ENCODE measurements at places on chromosomes 1 and 21.

GRCh38 chr21:10273196-10273595, 248.2 kb upstream of the TPTE start:
- peak; percentile 0 for DNase-seq

DNA sequence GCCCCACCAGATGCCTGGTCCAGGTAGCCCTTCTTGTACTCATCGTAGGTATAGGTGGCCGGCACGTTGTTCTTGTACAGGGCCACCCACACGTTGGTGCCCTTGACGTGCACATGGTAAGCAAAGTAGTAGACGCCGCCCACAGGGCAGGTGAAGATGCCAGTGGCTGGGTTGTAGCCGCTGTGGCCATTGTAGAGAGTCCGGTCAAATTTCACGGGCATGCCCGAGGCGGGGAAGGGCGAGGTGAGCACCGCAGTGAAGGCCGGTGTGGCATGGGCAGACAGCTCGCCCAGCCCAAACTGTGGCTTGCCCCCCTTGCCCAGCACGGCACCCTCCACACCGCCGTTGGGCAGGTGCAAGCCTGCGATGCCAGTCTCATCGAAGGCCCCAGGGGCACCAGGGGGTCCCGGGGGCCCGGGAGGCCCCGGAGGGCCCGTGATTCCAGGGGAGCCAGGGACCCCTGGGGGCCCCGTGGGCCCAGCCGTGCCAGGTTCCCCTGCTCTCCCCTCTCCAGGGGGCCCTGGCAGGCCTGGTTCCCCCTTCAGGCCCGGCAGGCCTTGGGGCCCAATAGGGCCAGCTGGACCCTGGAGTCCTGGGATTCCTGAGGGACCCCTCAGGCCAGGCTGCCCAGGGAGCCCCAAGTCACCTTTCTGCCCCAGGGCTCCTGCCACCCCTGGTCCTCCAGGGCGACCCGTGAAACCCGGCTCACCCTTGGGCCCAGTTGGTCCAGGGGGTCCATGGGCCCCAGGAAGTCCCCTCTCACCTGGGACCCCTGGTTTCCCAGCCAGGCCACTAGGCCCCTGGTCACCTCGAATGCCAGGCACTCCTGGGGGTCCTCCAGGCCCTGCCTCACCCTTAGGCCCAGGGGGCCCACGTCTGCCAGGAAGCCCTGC, 9.2 kb downstream of the ADPRS start:
- DNase-seq, result no peak

GRCh38 chr1:154353460-154353904, 28.2 kb downstream of the ATP8B2 start:
- peak; percentile 77 for DNase-seq

DNA sequence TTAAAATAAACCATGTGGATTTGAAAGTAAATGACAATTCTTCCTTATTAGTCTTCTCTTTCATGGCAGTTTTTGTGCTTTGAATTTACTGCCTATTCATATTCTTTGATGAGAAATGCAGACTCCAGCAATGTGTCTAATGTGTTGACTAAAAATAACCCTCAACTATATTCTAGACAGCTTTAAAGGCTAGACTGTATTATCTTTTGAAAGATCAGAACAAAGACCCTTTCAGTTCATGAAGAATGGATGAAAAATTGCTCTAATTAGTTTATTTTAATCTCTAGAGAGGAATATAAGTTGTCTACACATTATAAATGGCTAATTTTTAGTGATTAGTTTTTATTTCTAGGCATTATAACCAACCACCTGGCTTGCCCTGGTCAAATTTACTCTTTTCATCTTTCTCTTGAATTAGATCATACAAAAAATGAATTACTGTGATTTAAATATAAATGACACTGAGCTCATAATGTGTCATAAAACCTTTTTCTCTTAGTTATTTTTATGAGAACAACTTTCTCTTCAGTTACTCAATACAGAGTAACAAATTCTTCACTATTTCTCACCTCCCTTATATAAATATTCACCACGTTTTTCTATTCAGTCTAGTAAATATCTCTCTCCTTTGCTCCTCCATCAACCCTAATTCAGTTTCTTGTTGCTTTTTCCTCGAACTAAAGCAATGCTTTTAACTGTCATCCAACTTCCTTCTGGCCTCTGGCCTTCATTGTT, 428.5 kb upstream of the TMPRSS15 start:
- no peak for DNase-seq

DNA sequence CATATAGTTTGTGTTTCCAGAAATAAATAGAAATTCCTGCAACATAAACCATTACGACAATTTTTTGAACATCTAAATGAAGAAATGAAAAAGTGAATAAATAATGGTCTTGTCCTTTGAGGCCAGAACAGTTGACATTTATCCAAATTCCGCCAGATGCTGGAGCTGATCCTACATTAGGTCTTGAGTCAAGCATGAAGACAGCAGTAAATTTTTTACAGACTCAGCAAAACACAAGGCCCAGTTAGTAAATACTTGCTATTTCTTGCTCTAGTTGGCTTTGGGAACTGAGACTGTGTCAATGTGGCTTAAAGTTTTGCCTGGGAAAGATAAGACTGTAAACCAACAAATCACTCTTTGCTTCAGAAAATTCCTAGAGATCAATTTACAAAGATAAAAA, 540.1 kb upstream of the RGS18 start:
- DNase-seq, result no peak

DNA sequence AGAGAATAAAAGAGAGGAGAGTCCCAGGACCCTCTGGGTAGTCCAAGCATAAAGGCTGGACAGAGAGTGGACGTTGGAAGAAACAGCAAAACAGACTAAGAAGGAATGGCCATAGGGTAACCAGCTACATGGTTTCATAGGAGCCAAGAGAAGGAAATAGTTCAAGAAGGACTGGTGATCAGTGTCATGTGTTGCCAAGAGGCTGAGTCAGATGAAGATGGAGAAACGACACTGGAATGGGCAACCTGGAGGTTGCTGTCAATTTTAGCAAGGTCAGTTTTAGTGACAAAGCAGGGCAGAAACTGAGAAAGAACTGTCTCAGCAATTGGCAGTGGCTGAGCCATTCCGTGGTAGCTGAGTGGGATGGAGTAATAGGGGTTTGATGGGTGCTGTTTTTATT, 41.4 kb downstream of the HMGB4 start:
- no peak for DNase-seq

GRCh38 chr1:29201595-29202051, 19.9 kb upstream of the SRSF4 start:
- no peak for DNase-seq

DNA sequence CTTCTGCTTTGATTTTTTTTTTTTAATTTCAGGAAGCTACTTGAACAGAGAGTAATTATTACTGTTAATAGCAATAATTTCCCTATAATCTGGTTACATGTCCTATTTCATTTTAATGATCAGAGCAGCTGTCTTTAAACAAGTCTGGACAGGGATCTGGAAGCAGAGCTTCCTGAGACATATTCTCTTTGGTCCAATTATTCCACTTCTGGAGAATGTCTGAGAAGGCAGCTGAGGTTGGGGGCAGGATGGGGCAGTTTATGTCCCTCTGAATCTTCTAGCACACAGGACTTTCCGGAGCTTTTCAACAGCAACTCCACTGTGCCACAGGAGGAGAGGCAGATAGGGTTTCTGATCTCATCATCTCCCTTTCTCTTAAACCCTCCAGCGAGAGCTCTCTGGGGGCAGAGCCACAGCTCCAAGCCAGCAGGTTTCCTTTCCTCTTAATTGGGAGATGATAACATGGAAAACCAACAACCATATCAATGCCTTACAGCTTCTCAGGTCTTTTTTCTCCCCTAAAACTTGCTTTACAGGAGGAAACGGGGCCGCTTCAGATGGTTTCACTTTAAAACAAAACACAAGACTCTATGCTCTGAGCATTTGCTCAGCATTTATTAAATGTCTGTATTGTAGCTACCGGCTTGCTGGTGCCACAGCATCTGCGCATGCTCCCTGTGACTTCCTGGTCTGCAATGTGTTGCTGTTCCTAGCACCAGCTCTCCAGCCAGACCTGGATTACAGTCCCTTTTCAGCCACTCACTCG, 425.7 kb upstream of the USP24 start:
- peak; percentile 44 for DNase-seq

DNA sequence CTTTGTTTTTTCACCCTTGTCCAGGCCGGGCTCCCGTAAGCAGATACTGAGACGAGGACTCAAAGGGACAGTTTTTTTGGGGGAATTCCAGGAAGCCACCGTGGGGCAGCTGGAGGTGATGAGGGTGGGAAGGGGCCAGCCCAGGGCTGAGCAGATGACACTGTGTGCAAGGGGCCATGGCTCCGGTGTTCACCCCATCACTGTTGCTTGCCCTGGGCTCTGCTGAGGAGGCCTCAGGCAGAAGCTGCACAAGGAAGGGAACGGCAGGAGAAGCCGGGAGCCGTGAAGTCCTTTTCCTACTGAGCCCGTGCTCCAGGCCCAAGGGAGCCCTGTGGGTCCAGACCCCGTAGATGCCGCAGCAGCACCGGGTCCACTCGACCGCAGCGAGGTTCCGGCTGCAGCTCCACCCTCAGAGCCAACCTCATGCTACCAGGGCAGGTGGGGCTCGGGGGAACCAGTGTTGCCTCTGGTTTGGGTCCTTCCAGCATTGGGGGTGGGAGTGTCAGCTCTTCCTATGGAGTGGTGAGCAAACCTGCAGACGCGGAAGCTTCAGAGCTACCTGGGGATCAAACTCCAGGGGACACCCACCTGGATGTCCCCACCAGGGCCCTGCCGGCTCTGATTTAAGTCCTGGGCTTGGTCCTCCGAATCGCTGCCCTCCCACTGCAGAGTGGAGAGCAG, 4.3 kb upstream of the CALML6 start:
- no peak for DNase-seq

DNA sequence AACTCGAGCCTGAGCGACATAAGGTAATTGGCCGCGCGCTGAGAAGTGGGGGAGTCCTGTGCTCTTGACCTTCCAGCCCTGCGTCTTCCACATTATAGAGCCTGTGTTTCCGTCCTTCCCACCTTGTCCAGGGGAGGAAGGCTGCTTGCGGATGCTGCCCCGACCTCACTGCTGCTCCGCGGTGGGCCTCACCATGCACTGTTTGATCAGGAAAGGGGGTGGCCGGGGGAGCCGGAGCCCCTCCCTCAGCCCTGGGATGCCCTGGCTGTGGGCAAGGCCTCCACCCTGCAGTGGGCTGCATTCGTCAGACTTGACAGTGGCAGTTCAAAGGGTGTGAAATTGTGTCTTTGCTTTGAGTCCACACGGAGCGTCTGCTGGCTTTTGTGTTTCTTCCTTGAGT, 30.1 kb downstream of the PCNT start:
- no peak for DNase-seq

- DNase-seq, result no peak
Observed at GRCh38 chr1:79293611-79294010, 287.1 kb upstream of the ADGRL4 start.

DNA sequence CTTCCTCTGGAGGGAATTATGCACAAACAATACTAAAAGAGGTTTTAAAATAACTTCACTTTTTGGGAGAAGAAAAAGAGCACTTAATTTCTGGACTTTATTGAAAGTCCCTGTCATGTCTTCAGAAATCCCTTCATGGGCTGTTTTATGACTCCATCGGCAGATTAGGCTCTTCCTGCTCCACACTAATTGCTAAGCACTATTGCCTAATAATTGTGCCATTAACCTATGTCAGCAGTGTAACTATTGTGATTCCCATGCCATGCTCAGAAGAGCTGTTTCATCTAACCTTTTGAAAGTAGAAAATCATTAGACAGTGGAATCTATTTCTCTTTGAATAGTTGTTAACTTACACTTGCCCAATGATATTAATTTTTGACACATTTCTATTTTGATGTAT, 489.3 kb upstream of the RUNX1 start:
- no peak for DNase-seq

DNA sequence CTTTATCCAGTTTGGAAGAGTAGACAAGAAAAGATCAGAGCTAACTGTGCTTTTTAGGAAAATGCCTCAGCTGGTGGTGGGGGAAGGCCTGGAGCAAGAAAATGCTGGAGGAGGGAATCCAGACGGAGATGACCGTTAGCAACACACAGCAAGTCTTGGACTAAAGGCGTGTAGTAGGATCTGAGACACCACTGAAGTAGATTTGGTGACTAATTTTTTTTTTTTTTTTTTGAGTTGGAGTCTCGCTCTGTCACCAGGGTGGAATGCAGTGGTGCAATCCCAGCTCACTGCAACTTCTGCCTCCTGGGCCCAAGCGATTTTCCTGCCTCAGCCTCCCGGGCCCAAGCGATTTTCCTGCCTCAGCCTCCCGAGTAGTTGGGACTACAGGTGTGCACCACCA, 41.2 kb downstream of the LPAR3 start:
- no peak for DNase-seq

DNA sequence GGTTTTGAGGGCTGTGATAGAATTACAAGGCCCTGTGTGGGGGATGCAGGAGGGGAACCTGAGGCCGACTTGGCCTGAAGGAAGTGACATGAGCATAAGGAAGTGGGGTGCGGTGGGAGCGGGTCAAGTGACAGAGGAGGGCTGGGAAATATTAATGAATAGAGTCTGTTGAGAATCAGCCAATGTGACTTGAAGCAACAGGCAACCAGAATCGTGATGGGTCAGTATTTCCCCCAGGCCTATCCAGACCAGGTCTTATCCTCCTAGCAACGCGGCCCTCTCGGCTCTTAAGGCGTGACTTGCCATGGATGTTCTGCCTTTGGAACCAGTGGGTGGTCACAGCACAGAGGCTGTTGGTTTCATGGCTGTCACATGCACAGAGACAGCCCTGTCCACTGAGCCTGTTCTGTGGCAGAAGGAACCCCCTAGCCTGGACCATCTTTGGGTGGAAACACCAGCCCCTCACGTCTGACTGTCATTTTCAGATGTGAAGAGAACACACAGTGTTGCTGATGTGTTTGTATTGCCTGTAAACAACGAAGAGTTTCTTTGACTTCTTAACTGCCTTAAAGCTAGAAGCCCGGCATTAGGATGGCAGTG, 468.8 kb downstream of the CAMTA1 start:
- no peak for DNase-seq

- DNase-seq, result no peak
Observed at GRCh38 chr1:111406321-111406768, 21.2 kb downstream of the OVGP1 start.

DNA sequence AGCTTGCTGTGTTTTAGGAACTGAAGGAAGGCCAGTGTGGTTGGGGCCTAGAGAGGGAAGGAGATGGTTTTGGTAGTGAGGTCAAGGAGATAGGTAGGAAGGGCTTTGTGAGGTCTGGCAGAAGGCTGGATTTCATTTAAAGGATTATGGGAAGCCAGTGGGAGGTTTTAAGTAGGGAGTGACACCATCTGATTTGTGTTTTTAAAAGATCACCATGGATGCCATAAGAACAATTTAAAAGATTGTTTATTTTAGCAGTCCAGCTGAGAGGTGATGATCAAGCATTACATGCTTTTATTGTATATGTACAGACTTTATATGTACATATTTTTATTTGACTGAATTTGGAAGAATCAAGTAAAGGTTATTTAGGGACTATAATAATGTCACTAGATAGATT, 26.4 kb downstream of the RGL1 start:
- no peak for DNase-seq

- no peak for DNase-seq
Observed at GRCh38 chr21:15210235-15210678, 145.5 kb upstream of the NRIP1 start.

GRCh38 chr1:180548686-180549317, 10.0 kb upstream of the OVAAL start:
- DNase-seq, result no peak

Data from hematopoietic multipotent progenitor cell treated with erythropoietin and hydrocortisone succinate and interleukin-3 and kit ligand, for 8 days (in vitro differentiated cells).